ENCODE measurements at places on chromosomes 1 and 21. TPM values are rescaled to one million over a fixed set of nuclear protein-coding genes. Genes with fewer than 3 reads are reported as not detected.

Gene LDLRAP1
- 27.0 TPM for polyA plus RNA-seq

Gene UQCRHL
- 2.3 TPM for polyA plus RNA-seq

Gene AQP10
- polyA plus RNA-seq = not detected

Gene S100A7
- polyA plus RNA-seq = not detected

Gene AMY1C
- 0.10 TPM for polyA plus RNA-seq

Gene SYTL1
- polyA plus RNA-seq = 26.2 TPM

Gene ARHGEF16
- not detected for polyA plus RNA-seq

Gene LEMD1
- not detected for polyA plus RNA-seq

Gene KCNH1
- not detected for polyA plus RNA-seq

Gene NBPF6
- not detected for polyA plus RNA-seq

Gene CTH
- polyA plus RNA-seq = 13.0 TPM

Gene DPT
- not detected for polyA plus RNA-seq

Gene NGF
- polyA plus RNA-seq = not detected

Gene SPAG17
- not detected for polyA plus RNA-seq
